ENCODE measurements at places on chromosomes 6 and 20.

GRCh38 chr6:168133168-168133561 is 54.2 kb upstream of the FRMD1 start:
- peak; percentile 53 for DNase-seq

DNA sequence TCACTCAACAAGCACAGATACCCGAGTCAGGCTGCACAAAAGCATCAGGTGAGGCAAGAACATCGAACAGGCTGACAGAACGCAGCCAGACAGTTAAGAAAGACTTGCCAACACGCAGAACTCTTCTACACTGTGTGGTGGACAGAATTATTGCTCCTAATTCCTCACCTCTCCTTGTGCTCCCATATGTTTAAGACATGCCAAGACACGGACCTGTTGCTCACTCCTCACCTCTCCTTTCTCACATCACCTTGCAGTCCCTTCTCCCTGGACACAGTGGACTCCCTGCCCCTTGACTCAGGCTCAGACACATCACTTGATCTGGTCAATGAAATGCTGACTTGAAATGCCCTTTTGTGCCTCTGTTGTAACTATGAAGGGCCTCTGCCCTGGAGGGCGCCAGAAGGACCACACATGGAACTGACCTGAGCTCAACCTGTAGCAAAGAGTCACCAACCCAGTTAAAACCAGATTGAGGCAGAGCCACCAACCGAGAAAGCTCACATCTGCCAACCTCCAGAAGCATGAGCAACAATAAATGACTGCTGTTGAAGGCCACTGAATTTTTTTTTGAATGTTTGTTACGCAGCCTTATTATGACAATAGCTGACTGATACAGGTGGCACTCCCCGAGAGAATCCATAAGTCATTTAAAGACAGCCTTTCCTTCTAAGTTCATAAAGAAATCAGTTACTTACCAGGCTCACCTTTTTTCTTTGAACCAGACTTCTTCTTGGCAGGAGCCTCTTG is 24.0 kb downstream of the RRBP1 start:
- no peak for DNase-seq

- DNase-seq, result no peak
Measured at GRCh38 chr6:119076173-119076572, 2.3 kb downstream of the FAM184A start.

GRCh38 chr20:20457392-20458126 is 89.7 kb downstream of the INSM1 start:
- no peak for DNase-seq

GRCh38 chr6:139751179-139751578 is 376.7 kb upstream of the CITED2 start:
- no peak for DNase-seq
